ENCODE measurements at places on chromosomes 12 and 14.

GRCh38 chr14:99213101-99213500, 58.9 kb downstream of the BCL11B start:
- no peak for DNase-seq

- peak; percentile 63 for DNase-seq
These were observed 28.4 kb upstream of the GPR132 start for GRCh38 chr14:105093431-105094192.

DNA sequence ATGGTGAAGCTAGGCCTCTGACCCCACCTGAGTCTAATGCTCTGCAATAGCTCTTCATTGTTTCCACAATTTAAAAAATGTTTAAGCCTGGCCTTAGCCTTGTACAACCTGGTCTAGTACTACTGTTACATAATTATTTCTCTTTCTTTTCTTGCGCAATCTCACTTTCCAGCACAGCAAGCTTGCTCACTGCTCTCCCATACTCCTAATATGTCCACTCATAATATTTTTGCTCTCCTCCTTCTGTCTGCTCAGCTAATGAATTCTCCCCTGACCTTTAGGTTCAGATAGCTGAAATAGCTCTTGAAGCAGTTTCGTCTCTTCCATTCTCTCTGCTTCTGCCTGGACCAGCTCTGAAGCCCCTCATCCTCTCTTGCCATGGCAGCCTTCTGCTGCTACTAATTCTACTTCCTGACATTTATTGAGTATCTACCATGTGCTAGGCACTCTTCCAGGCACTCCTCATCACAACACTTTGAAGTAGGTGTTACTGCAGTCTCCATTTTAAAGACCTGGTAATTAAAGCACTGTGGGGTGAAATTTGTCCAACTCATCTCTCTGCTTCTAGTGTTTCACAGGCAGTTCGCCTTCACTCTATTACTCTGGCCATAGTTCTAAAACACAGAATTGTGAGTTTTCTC, 2.8 kb upstream of the SLC48A1 start:
- no peak for DNase-seq

- no peak for DNase-seq
These were observed 66.7 kb downstream of the RESF1 start for GRCh38 chr12:32025906-32026305.

DNA sequence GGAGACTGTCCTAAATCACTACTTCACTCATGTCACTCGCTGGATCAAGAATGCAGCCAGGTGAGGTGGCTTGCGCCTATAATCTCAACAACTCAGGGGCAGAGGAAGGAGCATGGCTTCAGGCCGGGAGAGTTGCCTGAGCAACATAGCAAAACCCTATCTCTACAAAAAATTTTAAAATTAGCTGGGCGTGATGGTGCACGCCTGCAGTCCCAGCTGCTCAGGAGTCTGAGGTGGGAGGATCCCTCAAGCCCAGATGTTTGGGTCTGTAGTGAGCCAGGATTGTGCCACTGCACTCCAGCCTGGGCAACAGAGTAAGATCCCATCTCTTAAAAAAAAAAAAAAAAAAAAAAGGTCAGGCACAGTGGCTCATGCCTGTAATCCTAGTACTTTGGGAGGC, 5.9 kb downstream of the SMAGP start:
- DNase-seq, result no peak

DNA sequence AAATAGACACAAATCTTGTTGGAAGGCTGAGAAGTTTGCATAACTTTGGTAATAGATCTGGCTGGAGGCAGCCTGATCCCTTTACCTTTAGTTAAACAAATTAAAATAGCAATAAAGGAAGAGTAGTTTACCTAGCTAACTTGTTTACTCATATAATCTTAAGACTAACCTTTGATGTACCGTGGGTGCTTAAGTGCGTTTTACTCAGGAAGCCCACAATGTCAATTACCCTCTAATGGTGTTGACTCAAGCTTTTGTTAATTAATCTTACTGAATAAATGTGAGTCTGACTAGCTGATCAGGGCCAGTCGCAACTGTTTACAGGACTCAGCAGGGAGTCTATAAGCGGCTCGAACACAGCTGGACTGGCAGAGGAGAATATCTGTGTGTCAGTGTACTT, 51.5 kb downstream of the FAR2 start:
- DNase-seq, result no peak

DNA sequence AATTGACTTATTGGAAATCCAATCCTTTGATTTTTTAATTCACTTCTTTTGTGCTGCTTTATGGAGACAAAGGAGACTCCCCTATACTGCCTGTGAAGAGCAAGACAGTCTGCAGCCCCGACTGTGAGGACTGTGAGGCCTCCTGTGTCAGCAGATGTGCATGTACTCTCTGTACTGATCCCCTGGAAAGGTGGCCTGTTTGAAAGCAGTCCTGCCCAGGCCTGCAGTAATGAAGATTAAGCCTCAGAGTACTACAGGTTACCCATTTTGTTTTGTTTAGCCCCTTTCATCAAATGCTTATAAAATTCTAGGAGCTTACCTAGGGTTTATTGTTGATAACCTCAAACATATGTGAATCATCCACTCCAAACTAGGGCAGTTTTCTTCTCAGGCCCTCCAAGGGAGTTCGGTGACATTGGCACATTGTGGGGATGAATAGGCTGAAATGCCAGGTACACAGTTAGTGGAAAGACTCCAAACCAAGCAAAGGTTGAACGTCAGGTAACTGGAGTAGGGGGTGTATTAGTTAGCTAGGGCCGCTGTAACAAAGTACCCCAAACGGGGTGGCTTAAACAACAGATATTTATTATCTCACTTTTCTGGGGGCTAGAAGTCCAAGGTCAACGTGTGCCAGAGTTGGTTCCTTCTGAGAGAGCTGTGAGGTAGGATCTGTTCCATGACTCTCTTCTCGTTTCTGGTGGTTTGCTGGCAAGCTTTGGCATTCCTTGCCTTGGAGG, 208.7 kb upstream of the BCL2L14 start:
- no peak for DNase-seq

DNA sequence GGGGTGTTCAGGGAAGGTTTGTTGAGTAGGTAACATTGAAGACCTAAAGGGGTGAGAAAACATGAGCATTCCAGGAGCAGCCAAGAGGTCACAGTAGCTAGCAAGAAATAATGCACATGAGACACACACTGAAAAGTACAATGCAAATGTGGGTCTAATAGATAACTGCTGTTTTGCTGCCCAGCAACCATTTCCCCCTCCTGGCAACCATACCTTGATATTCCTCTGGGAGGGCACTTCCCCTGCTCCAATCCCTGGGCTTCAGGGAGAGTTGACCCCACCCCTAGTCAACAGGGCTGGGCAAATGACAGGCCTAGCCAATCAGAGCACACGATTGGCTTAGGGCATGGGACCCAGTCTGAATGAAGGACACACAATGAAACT, 8.5 kb upstream of the ACTN1 start:
- no peak for DNase-seq

DNA sequence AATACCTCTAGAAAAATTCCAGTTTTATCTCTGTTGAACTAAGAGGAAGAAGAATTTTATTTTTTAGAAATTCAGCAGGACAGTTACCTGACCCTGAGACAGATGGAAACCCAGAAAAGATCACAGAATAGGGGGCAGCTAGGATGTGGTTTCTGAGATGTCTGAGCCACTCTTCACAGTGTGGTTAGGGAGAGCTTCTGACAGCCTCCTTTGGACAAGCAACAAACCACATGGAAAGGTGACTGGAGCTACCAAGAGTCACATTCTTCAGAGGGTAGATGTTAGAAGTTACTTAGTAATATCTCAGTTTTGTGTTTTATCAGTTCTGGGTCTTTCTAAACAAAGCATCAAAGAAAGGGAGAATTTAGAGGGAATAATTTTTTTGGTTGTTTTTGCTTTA, 117.3 kb upstream of the NAP1L1 start:
- DNase-seq, result no peak

- DNase-seq, result peak; percentile 18
These were observed 536 bp upstream of the DAAM1 start for GRCh38 chr14:59187802-59188460.

GRCh38 chr12:10540776-10541205, 35.1 kb downstream of the EIF2S3B start:
- DNase-seq, result no peak

- DNase-seq, result no peak
These were observed 215.7 kb downstream of the KIF26A start for GRCh38 chr14:104353921-104354701.

DNA sequence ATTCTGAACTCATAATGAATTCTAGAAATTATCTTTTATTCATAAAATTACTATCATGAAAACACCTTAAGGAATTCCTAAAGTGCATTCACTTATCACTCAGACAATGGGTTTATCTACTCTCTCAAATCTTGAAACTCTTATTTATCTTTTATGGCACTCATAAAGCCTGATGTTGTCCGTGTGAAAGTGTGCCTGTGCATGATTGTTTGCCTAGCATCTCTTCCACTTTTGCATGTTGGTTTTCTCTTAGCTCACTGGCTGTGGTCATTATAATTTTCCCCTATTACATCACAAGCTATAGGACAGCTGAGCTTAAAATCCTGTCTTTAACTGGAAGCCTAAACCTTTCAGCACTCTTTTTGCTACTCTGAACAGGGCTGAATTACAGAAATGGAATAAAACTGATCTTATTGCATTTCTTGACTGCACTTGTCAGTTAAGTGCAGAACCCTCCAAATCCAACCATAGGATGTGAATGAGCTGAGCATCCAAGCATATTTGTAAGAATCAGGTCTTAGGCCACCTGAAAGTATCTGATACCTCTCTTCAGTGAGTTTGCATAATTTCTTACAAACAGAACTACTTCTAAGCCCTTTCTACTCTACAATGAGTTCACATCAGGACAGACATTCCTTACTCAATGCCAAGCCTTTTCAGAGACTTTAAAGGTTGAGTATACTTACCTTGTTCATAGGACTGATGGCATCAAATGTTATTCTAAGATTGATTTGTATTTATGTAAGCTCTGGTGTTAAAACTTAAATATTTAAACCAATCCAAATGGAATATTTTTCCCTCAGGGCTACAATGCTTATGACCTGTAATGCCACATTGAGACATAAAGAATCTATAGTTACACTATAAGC, 221.2 kb upstream of the KITLG start:
- no peak for DNase-seq

GRCh38 chr12:104738331-104738730, 219.8 kb downstream of the SLC41A2 start:
- DNase-seq, result no peak

GRCh38 chr12:106913456-106913855, 42.3 kb upstream of the TMEM263 start:
- no peak for DNase-seq

GRCh38 chr12:131621701-131622421, 89.0 kb upstream of the SFSWAP start:
- no peak for DNase-seq

- DNase-seq, result no peak
These were observed 84.3 kb upstream of the TTC7B start for GRCh38 chr14:90900476-90901083.

DNA sequence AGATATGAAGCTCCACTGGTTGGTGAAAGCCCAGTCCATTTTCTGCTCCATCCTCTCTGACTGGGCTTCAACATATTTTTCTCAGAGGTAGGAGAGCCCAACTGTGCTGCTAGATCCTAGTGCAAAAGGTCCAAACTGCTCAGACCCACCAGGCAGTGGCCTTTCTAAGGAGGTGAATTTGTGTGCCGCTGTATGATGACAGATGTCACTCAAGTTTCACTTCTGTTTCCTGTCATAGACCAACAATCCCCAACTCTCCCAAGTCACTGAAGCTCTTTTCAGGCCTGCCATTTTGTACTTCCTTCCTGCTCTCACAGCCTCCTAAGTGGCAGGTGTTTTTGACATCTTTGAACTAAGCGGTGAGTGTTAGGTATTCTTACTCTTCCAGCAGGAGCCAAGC, 16.4 kb upstream of the RNASE4 start:
- no peak for DNase-seq

- no peak for DNase-seq
These were observed 47.8 kb downstream of the FERMT2 start for GRCh38 chr14:52902971-52903619.

GRCh38 chr14:77212943-77213678, 31.5 kb downstream of the TMEM63C start:
- DNase-seq, result no peak

- DNase-seq, result no peak
These were observed 30.6 kb upstream of the OSBPL8 start for GRCh38 chr12:76590131-76590530.

- DNase-seq, result no peak
These were observed 198.5 kb upstream of the PPFIA2 start for GRCh38 chr12:81957631-81958030.

DNA sequence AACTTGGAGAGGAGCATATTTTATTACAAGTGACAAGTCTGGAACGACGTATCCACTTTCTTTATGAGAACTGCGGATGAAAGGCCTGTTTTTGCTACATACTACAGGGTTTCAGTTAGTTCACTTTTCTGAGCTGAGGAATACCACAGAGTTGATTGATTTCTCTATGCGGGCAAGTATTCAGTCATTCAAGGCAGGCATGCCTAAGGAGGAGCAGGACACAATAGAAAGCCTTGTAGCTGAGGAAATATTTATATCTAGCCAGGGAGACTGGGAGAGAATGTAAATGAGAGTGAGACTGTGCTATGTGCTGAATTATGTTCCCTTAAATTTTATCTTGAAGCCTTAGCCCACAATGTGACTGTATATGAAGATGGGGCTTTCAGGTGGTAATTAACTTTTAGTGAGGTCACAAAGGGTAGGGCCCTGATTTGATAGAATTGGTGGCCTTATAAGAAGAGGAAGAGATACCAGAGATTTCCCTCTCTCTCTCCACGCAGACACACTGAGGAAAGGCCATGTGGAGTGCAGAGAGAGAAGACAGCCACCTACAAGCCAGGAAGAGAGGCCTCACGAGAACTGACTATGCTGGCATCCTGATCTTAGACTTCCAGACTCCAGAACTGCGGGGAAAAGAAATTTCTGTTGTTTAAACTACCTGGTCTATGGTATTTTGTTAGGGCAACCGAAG, 459.0 kb upstream of the ATP2B1 start:
- DNase-seq, result no peak

DNA sequence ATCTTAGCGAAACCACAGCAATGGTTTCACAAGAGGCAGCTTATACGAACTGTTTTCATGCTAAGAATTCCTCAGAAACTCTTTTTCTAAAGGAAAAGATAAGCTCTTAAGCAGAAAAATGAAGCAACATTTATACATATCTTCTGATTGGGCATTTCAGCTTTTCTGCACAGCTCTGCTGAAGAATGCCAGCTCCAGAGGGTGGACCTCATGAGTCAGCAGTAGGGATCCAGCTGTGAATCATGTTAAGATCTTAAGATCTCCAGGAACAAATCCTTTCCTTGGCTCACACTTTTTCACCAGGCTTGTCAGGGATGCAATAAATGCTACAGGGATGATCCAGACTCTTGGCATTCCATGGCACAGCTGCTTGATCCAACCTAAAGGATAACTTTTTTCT, 477.1 kb upstream of the CCDC196 start:
- no peak for DNase-seq

DNA sequence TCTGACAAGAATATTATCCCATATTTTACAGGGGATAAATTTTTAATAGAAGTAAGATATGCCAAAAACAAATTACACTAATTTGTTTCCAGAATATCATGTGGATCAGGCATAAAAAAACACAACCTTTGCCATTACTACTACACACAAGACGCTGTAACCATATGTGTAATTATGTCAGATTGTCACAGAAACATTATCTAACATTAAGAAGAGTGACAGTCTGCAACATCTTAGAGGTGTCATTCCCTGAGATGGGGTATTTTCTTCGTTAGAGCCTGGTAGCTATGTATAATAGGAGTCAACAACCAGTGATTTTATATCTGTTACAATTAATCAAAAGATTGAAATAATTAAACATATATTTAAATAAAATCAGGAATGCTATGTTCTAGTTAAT, 518.9 kb downstream of the RERGL start:
- DNase-seq, result no peak

All from stimulated activated CD8-positive, alpha-beta memory T cell treated with anti-CD3 and anti-CD28 coated beads, Interleukin-15, amount 100 ng/mL, for 24 hours (primary cell).